Activated CD8-positive, alpha-beta memory T cell treated with anti-CD3 and anti-CD28 coated beads for 48 hours (primary cell): ENCODE measurements at places on chromosomes 6 and 20.

- no peak for DNase-seq
These were observed 184.2 kb upstream of the SPTLC3 start for GRCh38 chr20:12824328-12825225.

- DNase-seq = peak; percentile 53
These were observed 129.2 kb downstream of the HFE start for GRCh38 chr6:26216359-26216885.

- DNase-seq = no peak
These were observed 70.2 kb downstream of the BMP2 start for GRCh38 chr20:6837730-6838129.

GRCh38 chr6:36375644-36376155, 11.8 kb downstream of the ETV7 start:
- DNase-seq = no peak

- no peak for DNase-seq
These were observed 4.1 kb upstream of the SHLD1 start for GRCh38 chr20:5746064-5746463.

GRCh38 chr6:658244-658643, 1.3 kb upstream of the HUS1B start:
- no peak for DNase-seq

GRCh38 chr6:3871515-3871914, 22.3 kb downstream of the FAM50B start:
- no peak for DNase-seq

DNA sequence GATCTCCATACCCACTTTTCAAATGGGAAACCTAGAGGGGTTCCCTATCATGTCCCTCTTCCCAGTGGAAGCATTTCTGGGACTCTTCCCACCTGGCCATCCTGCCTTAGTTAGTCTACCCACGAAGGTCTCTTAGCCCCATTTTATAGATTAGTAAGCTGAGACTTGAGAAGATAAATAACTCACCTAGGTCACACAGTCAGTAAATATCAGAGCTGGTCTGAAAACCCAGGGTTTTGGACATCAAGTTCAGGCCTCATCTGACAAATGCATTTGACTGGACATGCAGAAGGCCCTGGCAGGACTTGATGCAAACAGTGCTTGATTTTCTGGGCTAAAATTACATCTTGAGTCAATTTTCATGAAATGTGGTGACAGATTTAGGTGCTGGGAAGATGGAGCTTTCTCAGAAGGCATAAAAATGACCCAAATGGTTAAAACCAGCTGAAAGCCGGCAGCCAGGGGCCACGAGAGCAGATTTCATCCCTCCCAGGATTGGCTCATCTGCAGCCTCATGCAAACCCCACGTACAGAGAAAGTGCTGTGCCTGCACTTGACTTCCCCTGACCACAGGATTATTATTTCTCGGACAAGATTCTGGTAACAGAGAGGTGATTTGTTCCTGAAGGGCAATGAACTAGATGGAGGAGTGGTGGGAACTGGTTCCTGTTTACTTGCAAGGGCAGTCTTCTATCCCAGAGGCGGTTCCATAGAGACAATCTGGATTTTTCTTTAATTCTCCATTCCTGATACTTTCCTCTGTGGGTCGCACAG, 23.1 kb downstream of the CPNE5 start:
- no peak for DNase-seq

GRCh38 chr20:23520185-23520584, 29.3 kb downstream of the CST8 start:
- no peak for DNase-seq

DNA sequence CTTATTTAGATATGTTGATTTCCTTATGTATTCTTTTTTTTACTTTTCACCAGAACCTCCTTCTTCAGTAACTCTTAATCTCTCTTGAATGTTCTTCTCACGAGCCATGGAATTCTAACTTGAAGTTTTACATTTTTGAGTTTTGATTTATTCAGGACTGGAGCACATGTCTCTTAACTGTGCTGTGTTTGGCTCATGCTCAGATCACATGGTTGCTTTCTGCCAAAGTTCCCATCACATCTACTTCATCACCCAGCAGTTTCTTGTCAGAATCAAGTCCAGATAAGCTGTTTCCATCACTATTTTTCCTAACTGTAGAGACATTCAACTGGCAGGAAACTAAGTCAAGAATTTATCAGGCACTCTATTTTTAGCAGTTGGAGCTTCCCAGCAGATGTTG, 31.7 kb downstream of the SLC35A1 start:
- DNase-seq = no peak

- DNase-seq = no peak
These were observed 222.5 kb upstream of the PMEPA1 start for GRCh38 chr20:57932227-57932864.

DNA sequence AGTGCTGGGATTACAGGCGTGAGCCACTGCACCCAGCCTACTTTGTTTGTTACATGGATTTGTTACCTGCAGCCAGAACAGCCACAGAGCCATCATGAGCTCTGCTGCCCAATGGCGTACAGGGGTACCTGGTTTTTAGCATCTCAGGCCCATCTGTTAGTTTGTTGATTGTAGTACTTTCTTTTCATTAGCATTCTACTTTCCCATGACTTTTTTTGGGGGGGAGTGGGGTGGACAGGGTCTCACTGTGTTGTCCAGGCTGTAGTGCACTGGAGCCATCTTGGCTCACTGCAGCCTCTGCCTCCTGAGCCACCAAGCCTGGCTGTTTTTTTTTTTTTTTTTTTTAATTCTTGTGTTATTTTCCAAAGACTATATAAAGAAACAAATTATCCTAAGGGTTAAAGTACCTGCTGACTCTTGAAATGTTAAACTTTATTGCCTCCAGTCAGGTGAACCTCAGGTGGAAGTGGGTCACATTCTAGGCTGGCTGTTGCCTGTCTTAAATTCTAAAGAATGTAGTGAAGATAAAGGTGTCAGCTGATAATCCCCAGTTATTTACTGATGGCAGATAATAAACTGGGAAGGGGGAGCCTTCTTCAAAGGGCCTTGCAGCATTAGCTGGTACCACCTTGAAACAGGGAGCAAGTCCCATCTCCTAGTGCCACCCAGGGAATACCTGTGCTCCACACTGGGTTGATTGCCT, 15.2 kb downstream of the NEU1 start:
- DNase-seq = no peak

GRCh38 chr6:21722510-21722909, 129.0 kb downstream of the SOX4 start:
- no peak for DNase-seq

GRCh38 chr20:44167736-44168135, 19.3 kb downstream of the JPH2 start:
- DNase-seq = no peak

- DNase-seq = no peak
These were observed 43.5 kb upstream of the SLCO4A1 start for GRCh38 chr20:62598761-62599194.

GRCh38 chr20:10519361-10520046, 84.4 kb downstream of the SLX4IP start:
- DNase-seq = no peak

DNA sequence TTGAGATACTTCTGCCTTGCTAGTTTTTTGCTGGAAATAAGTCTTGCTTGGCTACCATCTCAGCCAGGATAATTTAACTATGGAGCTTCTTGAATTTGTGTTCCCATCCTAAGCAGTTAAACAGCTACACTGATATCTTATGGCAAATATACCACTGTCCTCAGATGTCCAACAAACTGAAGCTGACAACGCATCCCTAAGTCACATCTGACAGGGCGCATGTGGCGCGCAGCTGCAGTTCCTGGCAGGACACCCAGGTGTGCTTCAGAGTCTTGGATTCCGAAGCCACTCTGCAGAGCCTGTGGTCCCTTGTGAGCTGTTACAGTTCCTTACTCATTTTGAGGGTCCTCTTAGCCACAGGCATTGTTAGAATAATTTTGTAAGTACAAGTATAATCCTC, 127.9 kb downstream of the WDR27 start:
- no peak for DNase-seq

DNA sequence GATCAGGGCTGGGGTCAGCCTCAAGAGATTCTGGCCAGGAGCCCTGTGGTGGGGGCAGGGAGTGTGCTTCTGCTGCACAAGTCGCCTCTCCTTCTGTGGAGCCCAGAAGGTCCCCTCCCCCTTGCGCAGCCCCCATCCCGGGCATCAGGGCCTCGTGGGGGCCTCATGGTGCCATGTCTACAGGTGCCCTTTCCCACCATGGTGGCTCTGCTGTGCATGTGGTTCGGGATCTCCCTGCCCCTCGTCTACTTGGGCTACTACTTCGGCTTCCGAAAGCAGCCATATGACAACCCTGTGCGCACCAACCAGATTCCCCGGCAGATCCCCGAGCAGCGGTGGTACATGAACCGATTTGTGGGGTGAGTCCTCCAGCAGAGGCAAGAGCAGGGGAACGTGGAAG, 48.1 kb downstream of the TM9SF4 start:
- DNase-seq = no peak

DNA sequence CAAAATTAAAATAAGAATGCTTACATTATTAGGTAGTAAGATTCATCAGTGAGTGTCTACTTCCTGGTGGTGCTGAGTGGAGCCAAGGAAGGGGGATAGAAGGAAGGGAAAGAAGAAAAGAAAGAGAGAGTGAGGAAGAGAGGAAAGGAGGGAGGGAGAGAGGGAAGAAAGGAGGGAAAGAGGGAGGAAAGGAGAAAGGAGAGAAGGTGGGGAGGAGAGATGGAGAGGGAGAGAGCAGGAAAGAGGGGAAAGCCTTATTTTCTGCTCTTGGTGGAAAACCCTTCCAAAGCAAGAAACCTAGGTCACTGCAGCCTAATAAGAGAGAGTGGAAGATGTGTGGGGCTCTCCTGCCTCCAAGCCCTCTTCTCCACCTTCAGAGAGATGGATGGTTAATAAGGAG, 90.2 kb upstream of the EEF1E1 start:
- DNase-seq = no peak

DNA sequence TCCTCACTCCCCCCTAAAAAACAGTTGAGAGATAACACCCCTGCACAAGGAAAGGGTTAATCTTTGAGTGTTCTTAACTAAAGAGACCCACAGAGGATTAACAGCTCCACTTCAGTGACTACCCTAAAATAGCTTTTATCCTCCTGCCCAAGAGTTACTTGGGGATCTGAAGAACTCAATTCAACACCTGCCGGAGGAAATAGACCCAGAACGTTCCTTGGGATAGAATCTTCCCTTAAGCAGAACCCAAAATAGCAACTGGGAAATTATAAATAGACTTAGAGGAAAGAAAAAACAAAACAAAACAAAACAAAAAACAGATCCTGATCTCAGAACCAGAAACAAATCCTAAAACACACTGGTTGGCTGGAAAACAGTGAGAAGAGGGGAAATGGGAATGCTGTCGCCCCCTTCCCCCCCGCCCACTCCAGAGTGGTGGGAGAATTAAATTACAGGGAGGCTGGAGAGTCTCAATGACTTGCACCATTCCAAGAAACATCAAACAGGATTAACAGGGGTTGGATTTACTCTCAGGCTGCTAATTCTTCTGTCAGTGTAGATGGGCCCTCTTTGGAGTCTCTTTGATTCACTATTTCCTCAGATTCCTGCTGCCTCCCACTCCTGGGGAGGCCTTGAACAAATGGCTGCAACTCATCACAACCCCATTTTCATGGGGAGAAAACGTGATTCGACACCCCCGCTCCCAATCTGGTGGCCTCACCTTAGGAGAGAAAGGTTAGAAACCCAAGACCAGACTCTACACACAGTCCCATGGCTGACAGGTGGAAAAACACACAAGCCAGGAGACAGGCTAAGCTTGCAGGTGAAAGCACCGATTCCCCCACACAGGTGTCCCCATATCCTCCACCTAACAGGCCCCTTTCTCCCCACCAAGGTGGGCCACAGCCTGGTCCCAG, 1.4 kb downstream of the PLAGL2 start:
- no peak for DNase-seq

DNA sequence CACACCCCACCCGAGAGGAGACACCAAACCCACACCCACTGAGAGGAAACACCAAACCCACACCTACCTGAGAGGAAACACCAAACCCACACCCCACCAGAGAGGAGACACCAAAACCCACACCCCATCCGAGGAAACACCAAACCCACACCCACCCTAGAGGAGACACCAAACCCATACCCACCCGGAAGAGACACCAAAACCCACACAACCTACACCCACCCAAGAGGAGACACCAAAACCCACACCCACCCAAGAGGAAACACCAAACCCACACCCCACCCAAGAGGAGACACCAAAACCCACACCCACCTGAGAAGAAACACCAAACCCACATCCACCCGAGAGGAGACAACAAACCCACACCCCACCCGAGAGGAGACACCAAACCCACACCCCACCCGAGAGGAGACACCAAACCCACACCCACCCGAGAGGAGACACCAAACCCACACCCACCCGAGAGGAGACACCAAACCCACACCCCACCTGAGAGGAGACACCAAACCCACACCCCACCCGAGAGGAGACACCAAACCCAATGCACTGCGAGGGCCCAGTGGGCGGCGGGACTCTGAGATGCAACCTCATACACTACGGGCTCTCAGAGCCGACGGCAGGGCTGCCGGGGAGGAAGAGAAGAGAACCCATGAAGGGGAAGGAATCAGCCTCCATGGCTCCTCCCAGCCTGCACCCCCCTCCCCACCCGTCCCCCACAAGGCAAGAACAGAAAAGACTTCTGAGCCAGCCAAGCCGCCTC, 83.3 kb downstream of the TAF4 start:
- DNase-seq = no peak

DNA sequence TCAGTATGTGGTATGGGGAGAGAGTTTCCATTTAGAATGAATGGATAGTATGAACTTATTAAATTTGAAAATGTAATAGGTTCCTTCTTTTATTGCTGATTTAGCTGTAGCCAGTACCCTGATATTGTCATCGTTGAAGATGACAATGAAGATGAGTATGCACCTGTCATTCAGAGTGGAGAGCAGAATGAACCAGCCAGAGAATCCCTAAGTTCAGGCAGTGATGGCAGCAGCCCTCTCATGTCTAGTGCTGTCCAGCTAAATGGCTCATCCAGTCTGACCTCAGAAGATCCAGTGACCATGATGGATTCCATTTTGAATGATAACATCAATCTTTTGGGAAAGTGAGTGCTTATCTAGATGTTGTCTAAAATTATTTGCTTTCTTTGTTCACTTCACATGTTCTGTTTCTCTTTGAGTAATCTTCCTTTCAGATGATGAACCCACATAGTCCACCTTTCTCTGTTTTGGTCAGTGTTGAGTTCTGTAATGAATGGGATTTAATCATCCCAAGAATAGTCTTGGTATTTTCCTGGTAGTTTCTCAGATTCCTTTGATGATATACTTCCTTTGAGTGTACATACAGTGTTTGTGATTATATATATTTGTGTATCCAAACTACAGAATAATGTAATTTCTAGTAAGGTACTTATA, 23.3 kb downstream of the HSF2 start:
- DNase-seq = no peak
